Epithelial cell of esophagus (primary cell): ENCODE measurements at places on chromosomes 7 and 10.

DNA sequence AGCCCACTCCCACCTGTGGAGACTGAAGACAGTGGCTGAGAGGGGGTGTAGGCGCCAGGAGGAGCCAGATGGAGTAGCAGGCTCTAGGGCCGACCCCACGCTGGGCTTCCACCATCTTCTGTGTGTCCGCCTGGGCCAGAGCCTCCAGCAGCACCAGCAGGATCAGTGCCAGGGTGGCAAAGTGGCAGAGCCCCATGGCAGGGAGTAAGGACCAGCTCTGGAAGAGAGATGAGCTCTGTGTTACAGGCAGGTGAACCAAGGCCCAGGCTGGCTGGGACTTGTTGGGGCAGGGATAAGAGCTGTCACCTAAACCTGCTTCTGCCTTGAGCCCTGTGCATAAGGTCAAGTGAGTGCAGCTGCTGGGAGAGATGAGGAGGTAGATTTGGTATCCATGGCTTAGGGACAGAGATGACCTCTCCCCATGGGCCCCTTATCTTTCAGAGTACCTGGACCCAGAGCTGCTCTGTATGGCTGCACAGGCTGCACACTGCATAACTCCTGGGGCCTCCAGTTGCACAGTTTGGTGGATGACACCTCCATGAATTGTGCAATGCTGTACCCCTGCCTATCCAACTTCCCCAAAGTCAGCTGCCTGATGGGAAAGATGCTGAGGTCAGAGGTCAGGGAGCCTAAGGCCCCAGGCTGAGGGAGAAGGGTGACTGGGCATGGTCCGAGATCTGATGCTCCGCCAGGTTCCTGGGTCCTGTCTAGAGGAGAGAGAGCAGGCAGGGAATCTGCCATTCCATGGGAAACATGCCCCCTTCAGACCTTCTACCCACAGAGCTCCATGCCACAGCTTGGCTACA lies 7.4 kb upstream of the SAMD8 start:
- peak; percentile 69 for DNase-seq

DNA sequence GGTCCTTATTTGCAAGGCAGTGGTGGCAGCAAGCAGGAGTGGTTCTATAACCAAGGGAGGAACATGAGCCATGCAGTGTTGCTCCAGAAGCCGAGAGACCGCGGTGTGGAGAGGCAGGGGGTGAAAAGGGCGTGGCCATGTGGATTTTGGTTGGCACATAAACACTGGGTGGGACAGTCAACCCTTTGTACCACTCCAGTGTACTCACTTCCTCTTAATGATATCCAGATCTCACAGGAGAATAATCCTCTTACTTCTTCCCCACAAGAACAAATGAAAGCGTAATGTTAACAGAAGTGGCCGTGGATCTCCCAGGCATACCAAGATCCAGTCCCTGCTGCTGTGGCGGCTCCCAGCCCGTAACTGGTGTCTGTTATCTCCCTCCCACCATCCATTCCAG lies 42.4 kb downstream of the XRCC2 start:
- no peak for DNase-seq

GRCh38 chr10:26213157-26213800 lies 3.3 kb upstream of the GAD2 start:
- DNase-seq: no peak

DNA sequence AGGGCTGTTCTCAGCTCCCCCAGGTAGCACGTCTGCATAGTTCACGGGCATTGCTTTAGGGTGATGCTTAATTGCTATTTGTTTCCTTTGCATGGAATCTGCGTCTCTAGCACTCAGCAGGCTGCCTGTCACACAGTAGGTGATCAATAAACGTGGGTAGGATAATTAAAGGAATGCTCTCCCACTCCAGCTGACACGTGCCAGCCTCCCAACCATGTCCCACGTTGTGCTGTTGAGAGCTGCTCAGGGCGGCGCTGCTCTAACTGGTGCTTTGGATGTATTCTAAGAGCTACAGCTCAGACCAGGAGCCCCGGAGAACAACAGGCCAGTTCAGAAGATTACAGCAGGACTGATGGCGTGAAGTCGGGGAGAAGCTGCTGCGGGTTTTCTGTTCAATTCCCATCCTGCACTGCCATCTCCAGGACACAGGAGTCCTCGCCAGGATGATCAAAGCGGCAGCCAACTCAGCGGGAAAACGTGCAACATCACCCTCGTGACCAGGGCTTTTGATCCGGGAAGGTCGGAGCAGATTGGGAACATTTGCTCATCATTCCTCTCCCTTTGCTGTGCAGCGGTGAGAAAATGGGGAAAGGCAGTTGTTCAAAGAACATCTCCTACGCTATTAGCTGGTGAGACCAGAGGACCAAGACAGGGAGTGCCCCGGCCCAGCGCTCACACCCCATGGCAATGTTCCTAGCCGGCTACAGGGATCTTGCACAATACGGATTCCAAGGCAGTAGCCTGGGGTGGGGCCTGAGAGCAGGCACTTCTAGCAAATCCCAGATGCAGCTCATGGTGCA lies 50.5 kb upstream of the FOXK1 start:
- DNase-seq: peak; percentile 92

GRCh38 chr10:6362879-6363278 lies 160.1 kb downstream of the PFKFB3 start:
- no peak for DNase-seq
